Stimulated activated naive CD8-positive, alpha-beta T cell treated with anti-CD3 and anti-CD28 coated beads, Interleukin-15, amount 100 ng/mL, for 72 hours (primary cell): ENCODE measurements at places on chromosomes 6 and 20.

DNA sequence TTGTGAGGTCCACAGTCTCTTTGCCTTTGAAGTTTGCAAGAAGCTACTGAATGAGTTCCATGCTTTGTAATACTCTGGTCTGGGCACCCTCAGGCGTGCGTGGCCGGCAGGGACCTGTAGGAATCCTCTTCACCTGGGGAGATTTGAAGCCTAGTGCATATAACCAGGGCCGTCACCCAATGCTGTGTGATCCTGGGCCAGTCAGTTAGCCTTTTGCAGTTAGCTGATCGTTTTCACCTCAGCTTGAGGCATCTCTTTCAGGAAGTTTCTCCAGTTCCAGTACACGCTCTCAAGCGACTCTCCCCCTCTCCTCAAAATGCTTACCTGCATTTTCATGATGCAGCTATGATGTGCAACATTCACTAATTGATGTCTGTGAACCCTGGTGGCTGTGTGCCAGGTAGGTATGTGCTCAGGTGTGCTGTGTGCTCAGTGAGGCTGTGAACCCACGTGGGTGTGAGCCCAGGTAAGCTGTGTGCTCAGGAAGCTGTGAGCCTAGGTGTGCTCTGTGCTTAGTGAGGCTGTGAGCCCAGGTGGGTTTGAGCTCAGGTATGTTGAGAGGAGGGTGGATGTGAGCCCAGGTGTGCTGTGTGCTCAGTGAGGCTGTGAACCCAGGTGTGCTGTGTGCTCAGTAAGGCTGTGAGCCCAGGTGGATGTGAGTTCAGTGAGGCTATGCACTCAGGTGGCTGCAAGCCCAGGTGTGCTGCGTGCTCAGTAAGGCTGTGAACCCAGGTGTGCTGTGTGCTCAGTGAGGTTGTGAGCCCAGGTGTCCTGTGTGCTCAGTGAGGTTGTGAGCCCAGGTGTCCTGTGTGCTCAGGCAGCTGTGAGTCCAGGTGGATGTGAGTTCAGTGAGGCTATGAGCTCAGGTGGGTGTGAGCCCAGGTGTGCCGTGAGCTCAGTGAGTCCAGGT is 120.4 kb downstream of the PHACTR3 start:
- no peak for DNase-seq

DNA sequence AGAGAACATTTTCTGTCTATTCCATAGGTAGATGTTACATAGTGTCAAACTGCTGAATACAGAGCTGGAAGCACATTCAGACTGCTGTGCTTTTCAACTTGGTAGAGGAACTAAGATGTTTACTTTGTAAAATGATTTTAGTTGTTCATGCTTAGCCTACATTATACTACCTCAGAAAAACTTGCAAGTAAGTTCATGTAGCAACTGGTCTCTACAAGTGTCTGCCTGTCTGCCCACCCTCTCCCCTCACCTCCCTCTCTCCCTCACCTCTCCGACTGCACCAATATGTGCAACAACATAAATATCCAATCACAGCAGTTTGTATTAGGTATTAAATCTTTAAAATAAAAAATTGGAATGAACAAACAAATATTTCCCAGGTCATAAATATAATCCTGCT is 25.3 kb downstream of the ELOVL4 start:
- DNase-seq: no peak

DNA sequence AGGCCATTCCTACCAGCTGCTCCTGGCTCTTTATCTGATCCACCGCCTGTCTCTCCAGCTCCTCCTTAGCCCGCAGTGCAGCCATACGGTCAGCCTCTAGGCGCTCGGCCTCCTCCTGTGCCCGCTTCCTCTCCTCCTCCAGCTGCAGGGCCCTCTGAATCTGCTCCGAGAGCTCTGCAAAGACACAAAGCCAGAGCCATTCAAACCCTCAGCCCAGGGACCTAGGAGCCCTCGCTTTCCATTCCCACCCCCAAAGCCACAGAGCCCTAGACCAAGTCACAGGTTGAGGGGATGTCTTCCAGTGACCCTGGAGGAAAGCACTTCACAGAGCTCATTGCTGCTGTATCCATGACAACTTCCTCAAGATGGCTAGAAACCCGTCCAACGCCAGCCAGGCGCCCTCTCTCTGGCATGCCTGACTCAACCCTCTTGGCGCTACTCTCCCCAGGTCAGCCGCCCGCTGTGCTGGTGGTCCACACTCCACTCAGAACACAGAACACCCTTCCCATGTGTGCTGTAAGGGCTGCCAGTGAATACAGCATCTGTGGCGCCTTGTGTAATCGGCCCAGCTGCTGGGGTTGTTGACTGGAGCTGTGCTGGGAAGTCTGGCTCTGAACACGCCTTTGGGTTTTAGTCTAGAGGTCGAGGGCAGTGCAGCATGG is 49.3 kb downstream of the EZR start:
- no peak for DNase-seq

GRCh38 chr20:14829906-14830305 is 492.5 kb upstream of the FLRT3 start:
- no peak for DNase-seq
